T-helper 17 cell (primary cell): ENCODE measurements at places on chromosomes 7 and 10.

DNA sequence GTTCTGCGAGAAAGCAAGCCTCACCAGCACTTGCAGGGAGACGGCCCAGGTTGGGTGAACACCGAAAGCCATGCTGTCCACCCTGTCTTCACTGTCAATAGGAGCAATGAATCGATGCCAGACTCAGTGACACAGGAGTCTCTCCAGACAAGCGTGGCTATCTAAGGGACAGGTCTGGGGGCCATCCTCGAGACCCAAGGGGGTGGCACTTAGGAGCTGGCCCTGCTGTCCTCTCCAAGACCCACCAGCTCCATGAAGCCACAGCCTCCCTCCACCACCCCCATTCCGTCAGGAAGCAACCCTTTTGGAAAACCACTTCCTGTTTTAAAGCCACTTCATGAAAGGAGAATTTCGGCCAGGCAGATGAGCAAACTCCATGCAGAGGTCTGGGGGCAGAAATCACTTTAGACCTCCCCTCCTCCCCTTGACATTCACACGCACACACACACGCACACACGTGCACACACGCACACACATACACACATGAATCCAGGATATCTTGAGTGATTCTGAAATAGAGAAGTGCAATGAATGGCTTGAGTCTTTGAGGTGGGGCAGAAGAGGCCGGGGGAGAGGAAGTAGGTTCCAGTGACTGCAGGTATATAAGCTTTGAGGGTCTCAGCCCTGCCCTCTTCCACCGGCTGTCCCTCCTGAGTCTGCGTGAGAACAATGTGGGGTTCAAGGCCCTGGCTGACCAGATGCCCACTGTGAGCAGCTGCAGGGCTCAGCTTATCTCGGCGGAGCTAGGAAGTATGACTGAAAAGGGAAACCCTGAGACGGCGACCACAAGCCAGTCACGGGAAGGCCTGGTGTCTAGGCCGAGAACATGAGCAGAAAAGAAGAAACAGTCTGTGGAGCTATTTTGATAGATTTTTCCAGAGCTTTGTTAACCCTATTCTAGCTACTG, 25.0 kb downstream of the RGS10 start:
- DNase-seq = peak; percentile 18

GRCh38 chr10:31768467-31768866, 160.2 kb downstream of the ARHGAP12 start:
- no peak for DNase-seq

GRCh38 chr7:50317221-50317678, 12.7 kb downstream of the IKZF1 start:
- no peak for DNase-seq

DNA sequence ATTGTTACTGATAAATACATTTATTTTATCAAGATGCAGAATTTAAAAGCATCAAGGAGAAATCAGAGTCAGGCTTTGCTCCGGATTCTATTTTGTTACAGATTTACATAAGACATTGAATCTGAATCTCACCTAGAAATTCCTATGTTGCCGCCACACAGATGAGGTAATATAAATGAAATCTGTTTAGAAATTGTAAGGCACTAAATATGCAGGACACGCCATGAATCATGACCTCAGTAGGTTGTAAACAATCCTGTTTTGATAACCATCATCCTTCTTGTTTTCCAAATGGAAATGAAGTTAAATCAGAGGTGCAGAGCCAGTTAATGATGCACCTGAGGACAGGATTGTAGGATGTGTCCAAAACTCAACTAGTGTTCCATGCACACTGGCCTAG, 778.0 kb downstream of the MAGI2 start:
- DNase-seq = no peak

GRCh38 chr7:133394369-133394768, 141.5 kb downstream of the EXOC4 start:
- DNase-seq = no peak

DNA sequence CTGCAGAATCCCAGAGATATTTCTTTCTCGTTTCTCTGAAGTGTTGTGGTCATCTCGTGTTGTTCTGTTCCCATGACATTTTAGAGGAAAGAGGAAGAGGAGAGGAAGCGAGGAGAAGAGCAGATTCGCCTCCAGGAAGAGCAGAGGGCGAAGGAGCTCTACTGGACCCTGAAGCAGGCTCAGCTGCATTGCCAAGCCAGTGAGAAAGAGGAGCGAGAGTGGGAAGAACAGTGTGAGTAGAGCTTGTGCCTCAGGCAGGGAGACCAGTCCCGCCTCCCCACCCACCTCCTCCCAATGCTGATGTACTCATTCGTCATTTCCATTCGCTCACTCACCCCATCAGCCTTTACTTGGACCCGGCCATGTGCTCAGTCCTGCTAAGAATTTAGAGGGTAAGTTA, 50.8 kb downstream of the SH2D4B start:
- DNase-seq = no peak

- no peak for DNase-seq
Observed at GRCh38 chr10:114427124-114427852, 23.0 kb upstream of the AFAP1L2 start.

DNA sequence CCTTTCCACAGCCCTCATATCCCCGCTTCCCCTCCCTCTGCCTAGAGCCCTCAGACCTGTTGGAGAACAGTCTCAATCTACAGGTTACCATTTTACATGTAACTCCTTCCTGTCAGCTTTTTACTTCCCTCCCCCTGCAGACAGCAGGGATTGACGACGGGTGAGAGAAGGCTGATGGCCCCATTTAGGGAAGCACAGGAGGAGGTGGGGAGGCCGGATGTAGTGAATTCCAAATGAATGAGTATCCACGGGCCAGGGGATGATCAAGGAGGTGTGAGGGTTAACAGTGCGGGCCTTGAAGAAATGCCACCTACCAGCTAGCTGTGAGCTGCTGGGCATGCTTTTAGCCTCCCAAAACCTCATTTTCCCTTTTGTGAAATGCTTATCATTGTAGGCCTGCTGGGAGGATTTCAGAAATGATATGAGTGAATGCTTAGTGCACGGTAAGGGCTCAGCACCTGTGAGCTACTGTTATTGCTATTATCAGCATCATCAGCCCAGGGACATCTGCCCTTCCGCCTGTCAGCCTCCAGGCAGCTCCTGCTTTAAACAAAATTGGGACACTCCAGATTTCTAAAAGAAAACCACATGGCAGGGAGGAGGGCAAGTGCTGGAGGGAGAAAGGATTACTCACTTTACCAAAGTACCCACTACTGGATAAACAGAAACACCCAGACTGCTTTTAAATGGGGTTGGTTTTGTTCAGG, 6.5 kb upstream of the NANOS1 start:
- DNase-seq = no peak

- no peak for DNase-seq
Observed at GRCh38 chr7:47635091-47636080, 53.5 kb upstream of the TNS3 start.

GRCh38 chr7:135930565-135931461, 46.3 kb downstream of the MTPN start:
- no peak for DNase-seq

- DNase-seq = no peak
Observed at GRCh38 chr7:30074422-30075030, 46.3 kb downstream of the PLEKHA8 start.

GRCh38 chr7:139403601-139404000, 43.9 kb downstream of the LUC7L2 start:
- no peak for DNase-seq

DNA sequence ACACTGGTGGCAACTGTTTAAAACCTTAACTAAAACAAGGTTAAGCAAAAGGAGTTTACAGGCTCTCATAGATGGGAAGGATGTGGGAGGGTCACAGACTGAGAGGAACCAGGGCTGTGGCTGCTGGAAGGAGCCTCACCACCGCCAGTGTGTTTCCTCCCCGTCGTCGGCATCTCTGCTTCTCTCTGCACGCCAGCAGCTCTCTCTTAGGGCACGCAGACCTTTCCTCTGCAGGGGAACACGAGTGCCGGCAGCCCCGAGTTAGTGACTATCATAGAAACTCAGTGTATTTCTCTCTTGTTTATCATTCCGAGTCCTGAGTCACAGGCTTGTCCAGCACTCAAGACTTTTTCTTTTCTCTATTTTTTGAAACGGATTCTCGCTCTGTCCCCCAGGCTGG, 8.1 kb upstream of the SH2D4B start:
- peak; percentile 25 for DNase-seq

DNA sequence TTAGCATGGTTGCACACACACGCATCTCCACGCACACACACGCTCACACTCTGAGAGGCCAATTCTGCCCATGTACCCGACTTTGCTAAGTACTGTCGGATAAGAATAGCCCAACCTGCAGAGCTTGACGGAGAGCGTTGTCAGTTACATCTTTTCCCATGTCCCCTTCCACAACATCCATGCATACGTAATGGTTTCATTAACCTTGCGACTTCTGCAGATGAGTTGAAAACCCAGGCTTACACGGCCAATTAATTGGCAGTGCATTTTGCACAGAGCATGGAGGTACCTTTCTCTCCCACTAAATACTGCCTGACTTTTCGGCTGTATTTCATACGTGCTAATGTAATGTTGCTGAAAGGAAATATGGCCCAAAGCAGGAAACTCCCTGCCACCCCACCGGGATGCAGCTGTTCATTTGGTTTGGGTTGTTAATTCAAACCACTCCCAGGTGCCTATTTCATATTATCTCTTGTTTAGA, 291.2 kb upstream of the HABP2 start:
- no peak for DNase-seq

DNA sequence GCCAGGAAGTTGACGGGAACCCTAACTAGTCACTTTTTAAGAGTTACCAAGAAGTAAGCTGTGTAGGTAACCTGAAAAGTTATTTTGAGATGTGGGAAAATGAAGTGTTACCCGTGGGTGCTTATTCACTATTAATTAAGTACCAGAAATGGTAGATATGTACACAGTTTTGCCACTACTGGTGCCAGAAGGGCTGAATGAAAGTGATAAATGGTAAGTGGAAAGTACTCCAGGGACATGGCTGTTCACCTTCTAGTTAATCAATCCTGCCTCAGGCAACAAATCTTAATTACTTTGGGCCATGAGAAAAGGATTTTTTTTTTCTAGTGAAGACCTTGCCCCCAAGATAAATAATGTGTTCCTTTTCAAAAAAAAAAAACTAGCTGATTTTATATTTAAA, 15.8 kb downstream of the NET1 start:
- no peak for DNase-seq

- no peak for DNase-seq
Observed at GRCh38 chr10:131193923-131194322, 117.6 kb downstream of the TCERG1L start.

- no peak for DNase-seq
Observed at GRCh38 chr10:104297697-104298660, 29.0 kb downstream of the GSTO2 start.

GRCh38 chr10:110052916-110053315, 45.1 kb downstream of the ADD3 start:
- no peak for DNase-seq

DNA sequence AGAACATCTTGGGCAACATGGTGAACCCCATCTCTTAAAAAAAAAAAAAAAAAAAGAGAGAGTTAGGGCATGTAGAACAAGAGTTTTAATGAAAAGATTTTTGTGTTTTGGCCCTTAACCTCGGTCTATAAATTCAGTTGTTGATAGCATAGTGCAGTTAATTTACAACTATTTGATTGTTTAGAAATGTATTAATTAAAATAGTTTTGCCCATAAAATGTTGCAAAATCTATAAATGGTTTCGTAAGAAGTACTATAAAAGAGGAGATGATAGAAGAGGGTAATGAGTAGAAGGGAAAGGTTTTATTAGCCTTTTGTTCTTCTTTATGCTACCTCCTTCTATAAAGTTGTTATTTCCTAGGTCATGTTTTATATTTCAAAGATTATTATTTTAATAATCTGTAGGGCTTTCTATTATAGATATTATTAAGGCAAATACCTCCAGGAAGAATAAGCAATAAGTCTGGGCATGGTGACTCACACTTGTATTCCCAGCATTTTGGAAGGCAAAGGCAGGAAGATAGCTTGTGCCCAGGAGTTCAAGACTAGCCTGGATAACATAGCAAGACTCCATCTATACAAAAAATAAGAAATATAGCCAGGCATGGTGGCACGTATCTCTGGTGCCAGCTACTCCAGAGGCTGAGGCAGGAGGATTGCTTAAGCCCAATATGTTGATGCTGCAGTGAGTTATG, 73.3 kb downstream of the MCU start:
- DNase-seq = no peak

GRCh38 chr10:77293773-77294172, 343.8 kb downstream of the KCNMA1 start:
- no peak for DNase-seq

- no peak for DNase-seq
Observed at GRCh38 chr10:36336315-36336714, 694.2 kb upstream of the FZD8 start.

DNA sequence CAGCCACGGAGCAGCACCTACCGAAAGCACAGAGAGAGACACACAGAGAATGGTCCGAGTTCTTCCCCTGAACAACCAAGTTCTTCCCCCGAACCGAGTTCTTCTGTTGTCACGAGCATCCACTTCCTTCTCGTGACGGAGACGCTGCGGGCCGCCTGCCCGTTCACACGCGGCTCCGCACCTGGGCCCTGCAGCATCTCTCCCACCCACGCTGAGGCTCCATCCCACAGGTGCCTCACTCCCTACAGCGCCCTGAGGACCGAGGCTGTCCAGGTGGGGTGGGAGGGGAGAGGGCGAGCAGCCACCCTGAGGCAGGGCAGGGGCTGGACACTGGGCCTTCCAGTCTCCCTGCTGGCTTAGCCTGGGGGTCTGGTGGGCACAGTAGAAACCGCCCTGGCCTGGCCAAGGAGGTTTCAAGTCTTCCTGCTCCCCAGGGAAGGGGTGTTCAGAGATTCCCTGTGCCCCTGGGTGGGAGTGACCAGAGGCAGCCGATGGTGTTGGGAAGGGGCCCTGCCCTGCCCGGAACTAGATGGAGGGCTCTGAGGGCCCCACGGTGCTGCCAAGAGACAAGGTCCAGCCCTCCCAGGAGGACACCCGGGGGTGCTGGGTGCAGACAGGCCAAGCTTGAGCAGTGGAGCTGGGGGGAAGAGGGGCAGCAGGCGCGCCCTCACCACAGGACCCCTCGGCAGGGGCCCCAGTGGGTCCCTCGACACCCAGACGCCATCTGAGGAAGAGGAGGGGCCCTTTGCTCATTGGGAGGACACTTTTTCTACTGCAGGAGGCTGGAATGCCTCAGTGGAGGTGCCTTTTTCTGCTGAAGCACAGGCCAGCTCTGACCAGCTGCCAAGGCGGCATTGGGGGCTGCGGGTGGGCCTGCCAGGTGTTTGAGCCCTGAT, 5.2 kb upstream of the NKX6-2 start:
- DNase-seq = no peak

DNA sequence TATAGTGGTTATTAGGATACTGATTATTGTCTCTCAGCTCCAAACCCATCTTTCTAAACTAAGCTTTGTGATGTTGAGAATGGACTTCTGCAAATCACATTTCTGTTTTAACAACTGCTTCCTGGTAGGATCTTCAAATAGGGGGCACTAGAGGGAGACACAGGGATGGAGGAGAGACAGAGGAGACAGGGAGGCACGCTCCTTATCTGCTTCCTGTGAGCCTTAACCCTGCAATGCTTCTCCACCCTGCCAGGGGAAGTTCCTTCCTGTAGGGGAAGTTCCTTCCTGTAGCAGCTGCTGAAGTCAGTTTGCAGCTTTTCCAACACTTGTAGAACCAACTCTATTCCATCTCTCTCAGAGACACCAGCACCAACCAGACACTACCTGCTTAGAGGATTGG, 847.2 kb downstream of the CCSER2 start:
- DNase-seq = no peak
